ENCODE measurements at places on chromosomes 2 and 18.

DNA sequence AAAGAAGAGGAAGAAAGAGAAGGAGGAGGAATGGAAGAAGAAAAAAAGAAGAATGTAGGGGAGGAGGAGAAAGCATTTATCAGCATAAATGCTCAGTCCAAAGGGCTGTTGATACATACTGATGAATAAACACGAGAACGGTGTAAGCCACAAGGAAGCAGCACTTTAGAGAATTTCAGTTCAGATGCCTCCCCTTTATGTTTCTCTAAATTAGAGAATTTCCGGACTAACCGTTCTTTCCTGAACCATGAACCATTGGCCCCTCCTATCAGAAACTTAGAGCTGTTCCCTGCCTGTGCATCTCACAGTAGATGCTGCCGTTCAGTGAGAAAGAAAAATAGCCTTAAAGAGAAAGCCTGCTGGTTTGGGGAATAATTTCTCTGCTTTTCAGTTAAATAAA is 49.2 kb upstream of the TUBA3D start:
- DNase-seq = no peak

GRCh38 chr18:62486290-62486964 is 36.4 kb upstream of the ZCCHC2 start:
- peak; percentile 98 for DNase-seq

GRCh38 chr2:195168369-195168768 is 488.7 kb upstream of the SLC39A10 start:
- DNase-seq = no peak

GRCh38 chr2:173588931-173589369 is 234.3 kb downstream of the CDCA7 start:
- no peak for DNase-seq

GRCh38 chr2:99771681-99772333 is 282.0 kb upstream of the REV1 start:
- DNase-seq = no peak

All from foreskin keratinocyte (primary cell).